ENCODE measurements at places on chromosomes 7 and 10. TPM values are rescaled to one million over a fixed set of nuclear protein-coding genes. Genes with fewer than 3 reads are reported as not detected.
A peak's percentile ranks its signal among the peaks of the same experiment; 100 is the strongest.

DNA sequence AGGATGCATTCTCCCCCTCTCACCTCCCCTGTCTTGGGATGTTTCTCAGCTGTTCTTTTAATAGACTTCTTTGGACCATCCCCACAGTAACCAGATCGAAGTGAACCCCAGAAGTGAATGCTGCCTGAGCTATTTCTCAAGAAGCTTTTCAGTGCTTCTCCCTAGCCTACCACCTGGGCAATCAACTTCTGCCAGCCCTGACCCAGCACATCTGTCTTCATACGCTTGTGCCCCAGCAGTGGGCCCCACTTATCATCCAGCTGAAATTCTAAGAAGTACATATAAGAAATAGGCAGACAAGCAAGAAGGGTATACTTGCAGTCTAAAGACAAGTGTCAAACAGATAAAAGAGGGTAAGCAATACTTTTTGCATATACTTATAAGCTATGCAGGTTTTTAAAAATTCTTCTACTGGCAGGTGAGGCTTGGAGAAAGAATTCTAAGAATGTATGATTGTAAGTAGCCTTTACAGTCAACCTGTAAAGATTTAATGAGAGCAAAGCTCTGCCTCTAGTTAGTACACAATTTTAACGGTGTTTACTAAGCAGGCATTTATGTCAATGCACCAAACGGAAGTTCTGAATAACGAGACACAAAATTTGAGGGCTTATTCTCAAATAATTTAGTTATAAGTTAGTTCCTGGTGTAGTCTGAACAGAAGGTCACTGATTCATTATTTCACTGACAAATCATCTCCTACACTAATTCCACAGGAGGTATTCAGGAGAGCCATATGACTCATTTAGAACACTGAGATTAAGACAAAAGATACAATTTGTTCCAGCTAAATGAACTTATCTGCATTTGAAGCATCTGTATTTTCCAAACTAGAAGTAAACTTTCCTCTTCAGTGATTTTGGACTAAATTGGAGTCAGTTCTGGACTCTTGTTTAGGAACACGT is 83.3 kb downstream of the RNLS start:
- DNase-seq = no peak

GRCh38 chr7:73995330-73995729 is 32.6 kb upstream of the ELN start:
- no peak for DNase-seq

GRCh38 chr7:136336932-136337331 is 359.8 kb upstream of the MTPN start:
- DNase-seq = no peak

DNA sequence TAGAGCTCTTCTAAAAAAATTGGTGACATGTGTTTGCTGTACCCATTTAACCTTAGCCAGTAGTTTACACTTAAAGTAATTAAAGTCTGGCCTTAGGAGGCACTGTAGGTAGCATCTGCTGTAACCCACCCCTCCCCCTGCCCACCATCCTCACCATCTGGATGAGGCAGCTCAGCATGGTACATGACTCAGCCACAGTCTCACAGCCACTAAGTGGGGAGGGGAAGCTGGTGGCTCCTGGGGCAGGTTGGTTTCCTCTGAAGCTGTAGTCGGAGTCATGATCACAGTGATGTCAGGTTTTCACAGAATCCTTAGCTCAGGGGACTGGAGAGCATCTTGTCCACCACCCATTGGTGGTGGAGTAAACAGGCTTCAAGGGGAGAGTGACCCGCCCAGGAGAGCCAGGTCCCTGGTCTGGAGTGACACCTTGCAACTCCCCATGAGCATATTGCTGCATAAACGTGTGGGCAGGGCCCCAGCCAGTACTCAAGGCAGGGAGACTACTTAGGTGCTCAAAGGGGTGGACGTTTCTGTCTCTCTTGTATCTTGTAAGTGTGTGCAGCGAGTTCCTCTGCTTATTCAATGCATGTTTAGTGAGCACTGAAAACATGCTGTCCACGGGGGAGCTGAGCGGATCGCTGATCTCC is 125.9 kb downstream of the GRK5 start:
- no peak for DNase-seq

- DNase-seq = no peak
These were observed 20.0 kb downstream of the ZNF786 start for GRCh38 chr7:149070372-149071125.

GRCh38 chr7:65475734-65476319 is 102.2 kb downstream of the ZNF92 start:
- DNase-seq = no peak

- no peak for DNase-seq
These were observed 248.7 kb downstream of the TSPAN12 start for GRCh38 chr7:120609136-120609753.

DNA sequence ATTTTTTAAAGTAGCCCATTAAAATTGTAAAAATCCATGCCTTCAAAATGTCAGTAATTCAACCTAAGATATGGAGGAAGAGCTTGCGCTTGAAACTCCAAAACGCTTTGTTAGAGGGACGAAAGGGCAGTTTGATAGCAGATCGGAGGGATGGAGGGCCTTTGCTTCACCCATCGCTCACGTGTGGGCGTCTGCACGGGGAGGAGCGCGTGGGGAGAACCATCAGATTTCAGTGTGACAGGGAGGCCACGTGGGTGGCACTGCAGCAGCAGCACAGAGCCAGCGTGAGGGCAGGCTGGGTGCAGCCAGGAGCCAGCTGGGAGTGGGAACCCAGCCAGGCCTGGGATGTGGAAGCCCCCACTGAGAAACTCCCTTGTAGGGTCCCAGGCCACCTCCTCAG is 325.5 kb downstream of the PAXIP1 start:
- DNase-seq = no peak

- no peak for DNase-seq
These were observed 877.9 kb downstream of the KCNMA1 start for GRCh38 chr10:76759681-76760080.

DNA sequence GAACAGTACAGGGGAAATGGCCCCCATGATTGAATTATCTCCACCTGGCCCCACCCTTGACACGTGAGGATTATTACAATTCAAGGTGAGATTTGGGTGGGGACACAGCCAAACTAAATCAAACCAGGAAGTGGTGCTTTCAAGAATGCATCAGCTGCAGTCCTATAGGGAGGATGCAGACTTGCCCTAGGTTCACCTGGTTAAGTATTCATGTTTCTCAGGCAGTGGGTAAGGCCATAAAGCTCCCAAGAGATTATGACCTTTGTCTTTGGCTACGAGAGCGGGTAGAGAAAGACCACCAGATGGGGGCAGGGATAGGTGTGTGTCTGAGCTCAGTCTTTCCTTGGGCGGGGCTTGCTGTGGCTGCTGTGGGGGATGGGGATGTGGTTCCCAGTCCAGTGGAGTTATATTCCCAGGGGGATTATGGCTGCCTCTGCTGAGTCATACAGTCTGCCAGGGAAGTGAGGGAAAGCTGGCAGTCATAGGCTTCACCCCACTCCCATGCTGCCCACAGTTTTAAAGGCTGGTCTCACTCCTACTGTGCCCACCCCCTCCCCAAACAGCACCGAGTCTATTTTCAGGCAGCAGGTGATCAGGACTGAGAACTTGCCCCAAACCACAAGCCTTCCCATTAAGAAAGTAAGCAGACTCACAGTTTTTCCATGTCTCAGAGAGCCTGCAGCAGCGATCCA is 8.4 kb upstream of the R3HCC1L start:
- DNase-seq = no peak

- no peak for DNase-seq
These were observed 33.8 kb downstream of the SPAG6 start for GRCh38 chr10:22379059-22379458.

DNA sequence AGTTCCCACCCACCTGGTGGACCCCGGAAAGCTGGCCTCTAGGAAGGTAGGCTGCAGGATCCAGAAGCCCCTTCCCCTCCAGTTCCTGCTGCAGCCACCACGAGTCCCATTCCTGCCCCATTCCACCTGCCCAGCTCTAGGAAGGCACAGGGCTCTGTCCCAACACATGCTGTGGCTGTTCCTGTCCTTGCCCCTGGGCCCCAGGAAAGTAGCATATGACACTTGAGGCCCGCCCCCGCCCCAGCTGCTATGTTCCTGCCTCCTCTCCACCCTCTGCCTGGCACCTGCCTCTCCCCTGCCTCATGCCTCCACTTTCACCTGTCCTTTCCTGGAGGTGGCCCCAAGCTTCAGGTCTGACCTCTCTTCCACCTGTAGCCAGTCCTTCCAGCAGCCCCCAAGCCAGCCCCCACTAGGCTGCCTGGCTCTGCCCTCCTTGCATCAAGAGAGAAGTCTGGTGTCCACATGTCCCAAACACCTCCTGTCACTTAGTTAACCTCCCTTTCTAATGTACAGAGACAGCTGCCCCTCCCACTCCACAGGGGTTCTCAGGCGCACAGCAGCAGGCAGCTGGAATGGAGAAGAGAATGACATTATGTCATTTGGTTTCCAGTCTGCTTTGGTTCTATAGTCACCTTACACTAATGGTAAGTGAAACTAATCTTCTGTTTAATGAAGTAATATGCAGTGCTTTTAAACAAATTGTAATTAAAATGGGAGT is 22.7 kb downstream of the YKT6 start:
- no peak for DNase-seq

DNA sequence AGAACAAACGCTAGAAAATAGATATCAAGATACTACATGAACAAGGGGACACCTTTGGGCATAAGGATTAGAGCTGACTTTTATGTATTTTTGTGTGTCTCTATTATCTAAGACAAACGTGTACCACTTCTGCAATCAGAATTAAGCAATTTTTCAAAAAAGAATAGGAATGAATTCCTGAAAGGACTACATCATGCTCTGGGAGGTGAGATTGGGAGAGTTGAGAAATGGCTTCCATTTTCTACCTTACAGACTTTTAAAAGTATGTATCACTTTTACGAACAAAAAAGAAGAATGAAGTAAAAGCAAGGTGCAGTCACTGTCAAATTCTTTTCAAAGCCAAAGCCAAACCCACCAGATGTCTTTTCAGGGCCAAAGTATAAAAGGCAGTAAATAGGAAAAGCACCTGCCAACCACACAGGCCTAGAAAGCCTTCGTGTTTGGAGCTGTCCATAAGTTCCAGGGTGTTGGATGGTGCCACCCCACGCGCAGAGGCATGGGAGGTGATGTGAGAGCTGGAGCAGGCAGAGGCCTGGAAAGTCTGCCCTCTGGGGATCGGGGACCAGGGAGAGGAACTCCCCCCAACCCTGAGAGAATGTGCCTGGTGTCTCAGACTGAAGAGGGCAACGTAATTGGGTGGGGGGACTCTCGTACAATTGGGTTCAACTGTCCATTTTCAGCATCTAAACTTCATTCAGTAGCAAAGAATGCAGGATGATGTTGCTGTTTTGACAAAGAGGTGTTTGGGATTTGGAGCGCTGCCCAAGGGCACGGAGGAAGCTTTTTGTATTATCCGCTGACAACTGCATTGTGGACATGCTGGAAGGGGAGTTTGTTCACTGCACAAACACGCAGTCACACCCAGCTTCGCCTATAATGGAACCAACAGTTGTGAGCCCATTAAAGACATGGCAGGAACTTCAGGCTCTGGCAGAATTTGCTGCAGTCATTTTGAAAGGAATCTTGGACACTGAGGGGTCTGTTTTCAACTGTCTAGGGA is 17.6 kb upstream of the CTBP2 start:
- peak; percentile 76 for DNase-seq

DNA sequence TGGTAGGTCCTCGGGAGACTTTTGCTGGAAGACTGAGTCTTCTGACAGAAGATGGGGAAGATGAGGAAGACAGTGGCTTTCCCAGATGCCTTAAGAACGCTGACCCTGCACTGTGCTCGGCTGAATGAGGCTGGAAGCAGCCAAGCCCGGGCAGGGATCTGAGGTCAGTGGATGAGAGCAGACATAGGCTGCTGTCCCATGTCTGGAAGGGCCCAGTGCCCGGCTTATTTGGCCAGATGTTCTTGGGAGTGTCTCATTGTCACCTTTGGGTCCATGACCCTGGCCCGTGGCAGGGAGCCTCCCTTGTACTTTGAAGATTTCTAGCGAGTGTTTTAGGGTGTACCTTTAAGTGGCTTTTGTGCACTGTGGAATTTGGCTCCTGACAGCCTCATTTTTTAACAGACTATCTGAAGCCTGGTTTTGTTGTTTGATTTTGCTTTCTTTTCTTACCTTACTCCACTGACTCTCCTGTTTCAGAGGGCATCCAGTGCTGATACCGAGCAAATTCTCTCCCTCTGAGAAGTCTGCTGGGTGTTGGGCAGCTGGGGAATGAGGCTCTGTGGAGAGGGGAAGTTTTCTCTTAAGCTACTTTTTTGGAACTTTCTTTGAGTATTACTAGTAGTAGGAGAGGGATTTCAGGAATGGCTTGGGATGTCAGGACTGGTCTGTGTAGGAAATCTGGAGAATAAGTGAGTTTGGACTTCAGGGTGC is 61.4 kb downstream of the CREB5 start:
- no peak for DNase-seq

- DNase-seq = no peak
These were observed 22.7 kb downstream of the MACC1 start for GRCh38 chr7:20194343-20194995.

GRCh38 chr10:12358863-12359564 is 9.7 kb downstream of the CAMK1D start:
- DNase-seq = no peak

DNA sequence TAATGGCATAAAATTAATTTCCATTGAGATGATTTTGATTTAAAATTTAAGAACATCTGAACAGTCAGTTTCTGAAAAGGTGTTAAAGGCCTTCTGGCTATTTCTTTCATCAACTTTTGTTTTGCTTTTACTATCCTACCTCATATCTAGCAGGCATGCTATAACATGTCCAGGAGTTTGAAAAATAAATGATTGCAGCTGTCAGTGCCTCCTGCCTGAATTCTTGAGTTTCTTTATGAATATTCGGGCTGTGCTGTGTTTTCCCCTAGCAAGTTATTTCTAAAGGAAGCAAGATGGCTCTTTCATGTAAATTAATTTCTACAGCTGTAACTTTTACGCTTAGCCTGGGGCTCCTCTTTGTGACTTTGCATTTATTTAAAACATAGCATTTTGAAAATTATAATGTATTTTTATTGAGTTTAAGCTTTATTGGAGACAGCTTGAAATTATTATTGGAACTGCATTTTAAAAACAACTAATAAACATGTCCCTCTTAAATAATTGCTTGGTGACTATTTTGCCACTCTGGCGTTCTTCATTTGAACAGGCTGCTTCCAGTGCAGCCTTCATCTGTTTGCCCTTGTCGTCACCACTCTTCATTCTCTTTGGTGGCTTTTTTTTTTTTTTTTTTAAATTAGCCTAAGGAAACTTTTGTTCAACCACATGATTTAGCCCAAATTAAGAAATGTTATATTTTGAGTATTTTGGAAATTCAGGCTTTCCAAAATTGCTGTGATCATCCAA is 1083.4 kb upstream of the LRRN3 start:
- DNase-seq = no peak

DNA sequence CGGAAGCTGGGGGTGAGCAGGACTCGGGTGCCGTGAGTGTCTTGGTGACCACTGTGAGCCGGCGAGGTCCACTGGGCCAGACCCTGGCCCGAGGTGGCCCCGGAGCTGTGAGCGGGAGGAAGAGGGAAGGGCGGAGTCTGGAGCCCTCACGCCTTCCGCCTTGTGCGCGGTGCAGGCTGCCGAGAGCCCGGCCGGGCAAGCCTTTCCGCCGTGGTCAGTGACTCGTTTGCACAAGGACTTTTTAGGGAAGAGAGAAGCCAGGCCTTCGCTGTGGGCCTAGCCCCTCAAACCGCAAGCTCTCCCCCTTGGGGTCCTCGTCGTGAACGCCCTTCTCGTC is 40.9 kb upstream of the ZNF32 start:
- no peak for DNase-seq

GRCh38 chr10:75926763-75927162 is 495.3 kb downstream of the LRMDA start:
- no peak for DNase-seq

Gene ZNF277
- total RNA-seq = 10.6 TPM

Gene SEMA3D
- 1.9 TPM for total RNA-seq

Gene CNNM1
- total RNA-seq = 0.61 TPM

Gene TRPV5
- not detected for total RNA-seq

Gene RAB18
- total RNA-seq = 107 TPM

Gene HOXA4
- total RNA-seq = 4.0 TPM

Gene LIPK
- total RNA-seq = not detected

Gene HELLS
- 1.9 TPM for total RNA-seq

Gene ITGB8
- 6.1 TPM for total RNA-seq

Data from mesenteric fat pad (tissue), 1 donor.